Natural killer cell treated with Interleukin-12 subunit alpha and Interleukin-12 subunit beta and Interleukin-15 and Interleukin-18, amount 100 ng/mL, for 72 hours (primary cell): ENCODE measurements at places on chromosomes 5 and 9.

- DNase-seq, result no peak
Observed at GRCh38 chr9:90201766-90202165, 440.9 kb downstream of the DIRAS2 start.

DNA sequence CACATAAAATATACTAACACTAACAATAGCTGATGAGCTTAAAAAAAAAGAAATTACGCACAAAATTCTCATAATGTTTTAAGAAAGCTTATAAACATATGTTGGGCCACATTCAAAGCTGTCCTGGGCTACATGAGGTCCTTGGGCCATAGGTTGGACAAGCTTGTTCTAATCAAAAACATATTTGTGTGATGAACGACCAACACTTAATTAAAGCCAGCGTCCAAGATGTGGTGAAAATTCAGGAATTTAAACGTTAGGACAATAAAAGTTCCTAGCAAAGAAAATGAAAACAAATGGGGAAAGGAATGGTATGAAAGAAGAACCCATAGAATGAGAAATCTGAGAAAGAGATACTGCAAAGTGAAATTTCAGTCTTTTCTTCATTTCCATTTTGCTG lies 429.6 kb upstream of the DMAC1 start:
- no peak for DNase-seq

DNA sequence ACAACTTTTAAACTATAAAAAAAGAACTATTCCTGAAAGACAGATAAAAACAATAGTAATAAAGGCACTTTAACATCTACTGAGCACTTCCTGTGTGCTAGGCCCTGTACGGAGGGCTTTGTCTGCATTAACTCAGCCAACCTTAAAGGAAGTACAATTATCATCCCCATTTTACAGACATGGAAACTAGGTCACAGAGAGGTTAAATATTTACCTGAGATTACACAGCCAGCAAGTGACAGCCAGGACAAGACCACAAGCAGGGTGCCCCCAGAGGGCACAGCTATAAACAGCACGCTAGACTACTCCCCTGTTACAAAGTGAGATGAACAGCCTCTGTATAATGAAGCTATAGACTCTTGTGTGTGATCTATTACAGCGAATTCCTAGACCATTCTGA lies 25.5 kb downstream of the DDX31 start:
- no peak for DNase-seq

- DNase-seq, result no peak
Observed at GRCh38 chr9:29799227-29799626, 2225.9 kb upstream of the C9orf72 start.

- no peak for DNase-seq
Observed at GRCh38 chr5:56247592-56247991, 14.5 kb upstream of the ANKRD55 start.

DNA sequence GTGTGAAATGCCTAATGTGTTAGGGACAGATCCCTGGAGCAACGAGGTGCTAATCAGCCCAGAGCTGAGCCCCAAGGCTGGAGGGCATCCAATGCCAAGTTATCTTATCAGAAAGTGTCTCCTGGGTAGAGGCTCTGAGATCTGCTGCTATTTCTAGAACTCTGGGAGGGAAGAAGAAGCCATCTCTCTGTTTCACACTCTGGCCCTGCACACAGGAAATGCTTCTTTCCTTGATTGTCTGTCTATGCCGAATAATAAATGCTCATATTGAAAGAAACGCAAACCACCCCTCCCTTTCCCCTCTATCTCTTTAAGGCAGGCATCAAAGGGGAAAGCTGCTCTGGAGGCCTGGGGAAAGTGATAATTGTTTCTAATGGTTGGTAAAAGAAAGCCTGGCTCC lies 166.7 kb downstream of the PAPPA start:
- no peak for DNase-seq

GRCh38 chr5:149937610-149938009 lies 7.0 kb downstream of the PDE6A start:
- DNase-seq, result no peak

GRCh38 chr5:72477176-72477575 lies 30.0 kb downstream of the ZNF366 start:
- DNase-seq, result no peak

DNA sequence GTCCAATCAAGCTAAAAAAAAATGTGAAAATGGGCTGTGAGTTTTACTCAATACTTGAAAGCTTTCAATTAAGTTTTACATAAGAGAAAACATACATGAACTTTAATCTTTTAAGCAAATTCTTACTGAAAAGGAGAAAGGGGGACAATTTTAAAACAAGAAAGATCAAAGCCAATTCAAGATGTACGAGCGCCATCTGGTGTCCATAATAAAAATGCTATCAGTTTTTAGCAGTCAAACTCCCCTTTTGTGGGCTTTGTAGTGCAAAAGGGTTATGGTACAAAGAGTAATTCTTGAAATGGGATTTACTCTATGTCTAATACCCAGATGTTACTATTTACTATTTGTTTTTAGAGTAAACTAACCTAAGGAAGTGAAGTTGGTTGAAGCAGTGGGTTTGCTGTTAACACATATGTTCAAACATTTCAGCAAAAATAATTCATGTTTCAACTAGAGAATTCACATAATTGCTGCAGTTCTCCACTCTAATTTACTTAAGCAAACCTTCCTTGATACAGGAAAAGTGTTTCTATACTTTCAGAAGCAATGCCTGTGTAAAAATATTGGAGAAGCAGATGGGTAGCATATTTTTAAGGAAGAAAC lies 228.2 kb upstream of the TYRP1 start:
- no peak for DNase-seq

DNA sequence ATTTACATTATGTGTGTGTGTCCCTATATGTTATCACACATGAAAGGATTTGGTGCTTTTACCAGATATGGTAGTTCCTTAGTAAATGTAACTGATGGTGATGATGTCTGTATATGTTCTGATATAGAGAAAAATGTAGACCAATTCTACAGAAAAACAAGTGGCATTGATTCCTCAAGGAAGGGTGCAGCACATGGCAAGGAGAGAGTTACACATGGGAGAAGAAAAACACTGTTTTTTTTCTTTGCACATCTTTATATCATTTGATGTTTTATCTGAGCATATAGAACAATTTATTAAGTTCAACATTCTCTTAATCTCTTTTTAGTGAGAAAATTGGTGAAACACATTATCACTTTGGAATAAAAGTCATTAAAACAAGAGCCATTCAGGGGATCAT lies 535.0 kb upstream of the KLF4 start:
- DNase-seq, result no peak

DNA sequence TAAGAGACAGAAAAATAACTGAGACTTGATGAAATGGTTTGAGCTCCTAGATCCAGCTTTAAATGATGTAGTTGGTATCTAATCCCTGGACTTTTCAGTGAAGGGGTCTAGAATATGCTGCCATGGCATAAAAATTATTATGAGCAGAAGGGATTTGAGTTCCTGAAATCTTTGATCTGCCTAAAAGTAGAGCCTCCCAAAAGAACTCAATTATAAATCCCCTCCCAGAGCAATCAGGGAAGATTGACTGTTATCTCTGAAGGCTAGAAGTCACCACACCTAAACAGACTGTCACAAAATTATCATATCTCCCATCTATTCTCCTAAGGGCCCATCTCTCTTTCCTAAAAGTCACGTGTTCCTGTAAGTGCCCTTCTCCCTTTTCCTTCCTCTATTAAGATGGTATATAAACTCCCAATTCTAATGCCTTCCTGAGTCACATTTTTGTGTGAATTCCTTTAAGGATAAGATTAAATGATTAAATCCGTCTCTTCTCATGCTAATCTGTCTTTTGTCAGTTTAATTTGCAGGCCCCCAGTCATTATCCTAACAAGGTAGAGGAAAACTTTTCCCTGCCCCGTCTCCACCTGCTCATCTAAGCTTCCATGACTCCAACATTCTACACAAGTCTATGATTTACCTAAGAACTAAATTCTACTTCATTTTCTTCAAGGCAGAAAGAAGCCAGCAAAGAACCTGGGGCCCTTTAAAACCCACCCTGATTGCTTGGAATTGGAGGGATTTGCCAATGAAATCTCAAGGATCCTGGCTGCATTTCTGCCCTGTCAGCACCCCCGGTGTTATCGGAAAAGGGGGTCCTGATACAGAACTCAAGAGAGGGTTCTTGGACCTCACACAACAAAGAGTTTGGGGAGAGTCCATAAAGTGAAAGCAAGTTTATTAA lies 47.1 kb upstream of the PWWP2A start:
- DNase-seq, result no peak

GRCh38 chr5:72159501-72159911 lies 52.2 kb downstream of the MAP1B start:
- no peak for DNase-seq

GRCh38 chr9:22030101-22030598 lies 21.0 kb upstream of the CDKN2B start:
- no peak for DNase-seq

- no peak for DNase-seq
Observed at GRCh38 chr5:62130107-62130506, 175.9 kb upstream of the KIF2A start.

DNA sequence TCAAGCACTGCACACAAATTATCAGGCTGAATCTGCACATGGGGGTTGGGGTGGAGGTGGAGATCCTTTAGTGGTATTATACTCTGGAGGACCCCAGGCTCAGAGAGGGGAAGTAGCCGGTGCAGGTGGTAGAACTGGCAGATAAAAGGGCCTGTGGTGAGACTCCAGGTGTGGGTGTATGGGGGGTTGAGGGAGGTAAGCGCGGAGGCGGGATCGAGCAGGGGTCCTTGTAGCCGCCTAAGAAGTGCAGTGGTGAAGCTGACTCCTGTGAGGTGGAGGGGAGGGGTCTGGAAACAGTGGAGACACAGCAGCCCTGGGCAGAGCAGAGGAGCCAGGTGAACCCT lies 841 bp downstream of the ACSL6 start:
- no peak for DNase-seq

DNA sequence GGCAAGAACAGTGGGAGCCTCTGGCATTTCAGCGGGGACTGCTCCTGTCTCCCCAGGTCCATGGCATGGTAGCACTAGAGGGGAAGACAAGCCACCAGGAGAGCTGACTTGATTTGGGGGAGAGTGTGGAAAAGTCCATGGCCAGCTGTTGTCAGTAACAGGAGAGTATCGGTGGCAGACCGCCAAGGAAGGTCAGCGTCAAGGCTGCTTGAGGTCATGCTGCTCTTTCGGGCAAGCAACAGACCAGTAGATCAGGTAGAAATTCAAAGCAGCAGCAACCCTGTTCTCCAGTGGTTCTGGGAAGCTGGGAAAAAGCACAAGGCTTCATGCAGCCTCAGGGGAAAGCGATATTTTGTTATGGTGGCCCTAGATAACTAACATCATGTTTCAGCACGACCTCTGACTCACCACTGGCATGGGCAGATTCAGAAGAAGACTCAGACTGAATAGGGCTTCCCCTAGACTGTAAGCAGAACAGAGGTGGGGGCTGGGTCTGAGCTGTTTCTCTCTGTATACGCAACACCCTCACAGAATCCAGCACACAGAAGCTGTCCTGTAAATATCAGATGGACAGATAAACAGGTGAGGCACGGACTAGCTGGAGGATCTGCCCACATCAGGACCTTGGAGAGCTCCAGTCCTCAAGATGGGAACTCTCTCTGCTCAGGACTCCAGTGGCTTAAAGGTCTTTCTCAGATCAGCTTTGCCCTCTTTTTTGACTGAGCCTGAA lies 35.2 kb upstream of the PLEKHG4B start:
- no peak for DNase-seq

- DNase-seq, result no peak
Observed at GRCh38 chr5:41346609-41347008, 133.3 kb upstream of the C6 start.

- no peak for DNase-seq
Observed at GRCh38 chr5:82031220-82032119, 59.6 kb downstream of the ATG10 start.

- no peak for DNase-seq
Observed at GRCh38 chr9:134331186-134332025, 5.2 kb downstream of the RXRA start.

DNA sequence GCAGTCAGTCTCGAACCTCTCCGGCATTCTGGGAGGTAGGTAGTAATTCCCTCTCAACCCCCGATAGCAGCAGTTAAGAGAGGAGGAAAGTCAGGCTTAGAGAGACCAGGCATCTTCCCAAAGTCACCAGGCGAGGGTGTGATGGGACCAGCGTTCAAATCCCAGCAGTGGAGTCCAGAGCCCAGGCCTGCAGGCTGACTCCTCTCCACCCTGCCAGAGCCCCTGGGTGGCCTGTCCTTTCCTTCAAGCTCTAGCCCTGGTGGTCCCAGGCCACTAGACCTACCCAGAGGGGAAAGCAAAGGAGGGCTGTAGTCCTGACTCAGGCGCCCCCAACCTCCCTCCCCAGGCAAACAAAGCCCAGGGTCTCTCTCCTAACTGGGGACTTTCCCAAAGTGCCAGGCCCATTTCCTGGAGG lies 4.2 kb upstream of the NR5A1 start:
- DNase-seq, result no peak

- DNase-seq, result no peak
Observed at GRCh38 chr9:114080773-114081440, 2.8 kb upstream of the AMBP start.

DNA sequence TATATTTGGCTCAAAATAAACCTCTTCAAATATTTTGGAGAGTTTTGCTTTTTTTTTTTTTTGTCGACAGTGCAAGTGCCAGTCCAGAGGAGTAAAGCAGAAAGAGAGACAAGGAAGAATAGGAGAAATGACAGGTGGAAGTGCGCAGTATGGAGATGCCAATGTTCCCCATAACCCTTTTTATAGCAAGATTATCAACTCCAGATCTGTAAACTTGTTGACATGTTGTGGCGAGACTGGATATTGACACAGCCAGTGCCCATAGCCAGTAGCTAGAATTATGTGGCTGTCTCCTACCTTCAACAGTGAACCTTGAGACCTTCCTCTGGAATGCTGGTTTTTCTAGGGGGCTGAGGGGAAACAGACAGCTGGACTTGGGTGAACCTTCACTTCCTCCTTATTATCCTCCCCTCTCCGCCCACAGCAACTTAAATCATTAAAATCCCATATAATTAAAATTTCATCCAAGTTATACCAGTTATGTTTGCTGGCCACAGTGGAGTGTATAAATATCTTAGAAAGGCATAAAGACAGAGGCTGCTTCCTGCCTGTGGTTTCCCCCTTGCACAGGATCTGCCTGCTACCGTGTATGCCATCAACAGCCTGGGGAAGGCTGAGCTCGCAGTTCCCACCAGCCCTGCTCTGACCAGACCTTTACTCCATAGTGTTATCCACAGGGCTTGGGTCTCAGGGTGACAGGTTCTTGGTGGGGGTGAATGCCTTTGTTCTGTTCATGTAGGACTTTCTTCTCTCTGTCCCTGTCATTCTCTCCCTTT lies 112.3 kb upstream of the ANKH start:
- no peak for DNase-seq

- DNase-seq, result no peak
Observed at GRCh38 chr9:137838576-137838975, 39.0 kb upstream of the CACNA1B start.

- no peak for DNase-seq
Observed at GRCh38 chr5:1229822-1230221, 4.6 kb downstream of the SLC6A18 start.

GRCh38 chr9:81317223-81317622 lies 372.1 kb downstream of the TLE1 start:
- no peak for DNase-seq

GRCh38 chr9:13576101-13576500 lies 296.6 kb upstream of the MPDZ start:
- no peak for DNase-seq
